ENCODE measurements at places on chromosomes 7 and 10.

GRCh38 chr10:79335470-79336235 lies 11.6 kb upstream of the PPIF start:
- DNase-seq = no peak

DNA sequence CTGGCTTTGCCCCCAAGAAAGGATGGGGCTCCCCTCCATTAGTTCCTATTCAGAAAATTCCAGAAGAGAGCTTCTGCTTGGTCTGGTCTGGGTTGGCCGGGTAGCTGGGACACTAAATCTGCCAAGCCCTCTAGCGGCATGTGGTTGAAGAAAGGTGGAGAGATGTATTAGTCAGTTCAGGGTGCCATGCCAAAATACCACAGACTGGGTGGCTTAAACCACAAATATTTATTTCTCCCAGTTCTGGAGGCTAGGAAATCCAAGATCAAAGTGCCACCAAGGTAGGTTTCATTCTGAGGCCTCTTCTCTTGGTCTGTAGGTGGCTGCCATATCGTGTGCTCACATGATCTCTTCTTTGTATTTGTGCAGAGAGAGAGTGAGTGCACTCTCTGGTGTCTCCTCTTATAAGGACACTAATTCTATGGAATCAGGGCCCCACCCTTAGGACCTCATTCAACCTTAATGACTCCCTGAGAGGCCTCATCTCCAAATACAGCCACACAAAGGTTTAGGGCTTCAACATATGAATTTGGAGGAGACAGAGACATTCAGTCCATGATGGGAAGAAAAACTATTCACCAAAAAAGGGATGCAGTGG lies 38.7 kb upstream of the MTPAP start:
- DNase-seq = no peak

- DNase-seq = no peak
Observed at GRCh38 chr7:106964466-106964865, 80.0 kb upstream of the PRKAR2B start.

GRCh38 chr7:105037319-105037718 lies 23.3 kb downstream of the KMT2E start:
- DNase-seq = no peak

DNA sequence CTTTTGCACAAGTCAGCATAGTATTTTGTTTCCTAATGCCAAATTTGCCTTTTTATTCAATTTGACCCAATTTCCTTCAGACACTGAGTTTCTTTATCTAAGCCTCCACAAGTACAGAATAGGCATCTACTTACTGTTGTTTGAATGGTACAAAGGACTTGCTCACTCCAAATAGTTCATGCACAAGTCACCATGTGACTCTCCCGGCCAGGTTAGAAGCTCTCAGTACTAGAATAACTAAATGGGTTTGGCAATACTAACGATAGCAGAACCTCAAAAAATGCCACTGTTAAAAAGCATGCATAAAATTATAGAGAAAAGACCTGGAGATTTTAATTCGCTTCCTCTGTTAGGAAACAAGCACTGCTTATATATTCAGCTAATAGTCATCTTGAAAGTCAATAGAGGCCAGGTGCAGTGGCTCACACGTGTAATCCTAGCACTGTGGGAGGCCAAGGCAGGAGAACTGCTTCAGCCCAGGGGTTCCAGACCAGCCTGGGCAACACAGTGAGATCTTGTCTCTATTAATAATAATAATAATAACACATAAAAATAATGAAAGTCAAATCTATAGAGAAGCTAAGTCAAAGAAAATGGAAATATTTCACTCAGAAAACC lies 335.8 kb upstream of the MBL2 start:
- no peak for DNase-seq

DNA sequence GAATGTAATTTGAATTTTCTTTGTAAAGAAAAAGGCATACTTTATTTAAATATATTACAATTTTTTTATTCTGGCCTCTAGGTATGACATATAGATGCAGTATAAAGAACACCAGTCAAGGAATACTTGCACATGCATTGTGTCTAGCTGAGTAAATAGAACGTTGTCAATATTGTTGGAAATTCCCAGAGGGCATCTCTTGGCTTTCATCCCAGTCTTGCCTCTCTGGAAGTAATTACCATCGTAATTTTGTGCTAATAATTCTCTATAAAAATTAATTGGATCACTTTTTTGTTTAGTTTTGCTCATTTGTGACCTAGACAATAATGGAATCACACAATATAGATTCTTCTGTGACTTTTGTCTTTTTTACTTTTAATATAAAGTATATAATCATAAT lies 1052.3 kb upstream of the CELF2 start:
- DNase-seq = no peak

GRCh38 chr7:100951888-100952560 lies 2.7 kb downstream of the MUC3A start:
- no peak for DNase-seq

GRCh38 chr7:20509892-20510572 lies 105.4 kb upstream of the ABCB5 start:
- DNase-seq = no peak

GRCh38 chr7:151958036-151959010 lies 2.1 kb downstream of the GALNTL5 start:
- DNase-seq = no peak

- no peak for DNase-seq
Observed at GRCh38 chr7:155283565-155284194, 14.0 kb upstream of the INSIG1 start.

GRCh38 chr7:117875566-117875965 lies 2.3 kb upstream of the CTTNBP2 start:
- DNase-seq = no peak

GRCh38 chr7:85167636-85168035 lies 19.2 kb downstream of the SEMA3D start:
- DNase-seq = no peak

- no peak for DNase-seq
Observed at GRCh38 chr7:51081270-51081890, 235.2 kb downstream of the COBL start.

- DNase-seq = no peak
Observed at GRCh38 chr7:8442814-8443304, 9.4 kb downstream of the NXPH1 start.

GRCh38 chr7:102426268-102427018 lies 6.9 kb upstream of the ORAI2 start:
- peak; percentile 49 for DNase-seq

- no peak for DNase-seq
Observed at GRCh38 chr7:20232848-20233247, 15.7 kb upstream of the MACC1 start.

GRCh38 chr7:3042861-3043489 lies 692 bp downstream of the CARD11 start:
- DNase-seq = peak; percentile 53

Data from effector CD4-positive, alpha-beta T cell (primary cell).